ENCODE measurements at places on chromosomes 3 and 15. TPM values are rescaled to one million over a fixed set of nuclear protein-coding genes. Genes with fewer than 3 reads are reported as not detected.

GRCh38 chr15:75930866-75931265 is 27.2 kb downstream of the FBXO22 start:
- no peak for DNase-seq

The RAB5A gene
- 110 TPM for total RNA-seq

The DNAH12 gene
- total RNA-seq, result under 0.01 TPM

DNA sequence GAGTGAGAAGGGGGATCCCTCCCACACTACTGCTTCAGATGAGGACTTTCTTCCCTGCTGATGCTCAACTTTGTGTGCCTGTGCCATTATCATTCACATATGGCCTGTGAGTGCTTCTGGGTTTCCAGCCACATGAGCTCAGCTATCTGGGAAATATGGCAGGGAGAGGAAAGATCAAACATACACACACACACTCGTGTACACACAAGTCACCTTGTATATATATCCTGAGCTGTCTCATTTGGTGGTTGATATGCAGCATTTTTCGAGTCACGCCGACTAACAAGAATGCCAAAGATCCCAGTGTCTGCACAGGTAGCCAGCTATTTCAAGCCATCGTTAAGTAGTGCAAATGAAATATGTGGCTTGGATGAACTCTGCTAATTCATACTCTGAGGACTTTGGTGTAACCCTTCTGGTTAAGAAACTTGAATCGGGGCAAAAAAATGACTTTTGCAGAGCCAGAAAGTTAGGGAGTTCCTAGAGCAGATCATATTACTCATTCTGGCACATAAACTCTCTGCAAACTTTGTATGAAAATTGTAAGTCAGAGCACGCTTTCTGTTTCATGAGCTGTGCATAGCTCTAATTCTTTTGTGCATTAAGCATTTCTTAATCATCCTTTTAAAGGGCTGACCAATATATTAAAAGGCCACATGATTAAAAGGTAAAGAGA is 24.9 kb upstream of the WNT5A start:
- no peak for DNase-seq

GRCh38 chr3:98972720-98973119 is 71.2 kb upstream of the DCBLD2 start:
- DNase-seq, result no peak

DNA sequence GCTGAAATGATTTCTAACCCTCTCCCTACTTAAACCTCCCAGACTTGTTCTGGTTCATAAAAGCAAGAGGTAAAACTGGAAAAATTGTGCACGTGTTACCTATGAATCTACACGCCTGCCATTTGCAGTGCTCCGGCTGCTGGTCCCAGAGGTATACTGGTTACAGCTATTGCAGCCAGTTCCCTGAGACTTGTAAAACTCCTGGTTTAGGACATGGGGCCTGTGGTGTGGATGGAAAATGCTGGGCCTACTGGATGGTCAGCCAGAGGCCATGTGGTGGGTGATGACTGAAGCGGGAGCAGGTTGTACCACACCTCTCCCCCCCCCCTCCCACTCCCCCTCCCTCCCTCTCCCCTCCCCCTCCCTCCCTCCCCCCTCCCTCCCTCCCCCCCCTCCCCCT is 45.0 kb downstream of the SENP2 start:
- no peak for DNase-seq

The NAALADL2 gene
- 0.56 TPM for total RNA-seq

The IQCH gene
- total RNA-seq, result 1.4 TPM

The IL17RD gene
- 0.51 TPM for total RNA-seq

The NR1I2 gene
- total RNA-seq, result under 0.01 TPM

The UBA3 gene
- total RNA-seq, result 74.2 TPM

GRCh38 chr3:24682141-24682547 is 187.5 kb upstream of the THRB start:
- DNase-seq, result no peak

DNA sequence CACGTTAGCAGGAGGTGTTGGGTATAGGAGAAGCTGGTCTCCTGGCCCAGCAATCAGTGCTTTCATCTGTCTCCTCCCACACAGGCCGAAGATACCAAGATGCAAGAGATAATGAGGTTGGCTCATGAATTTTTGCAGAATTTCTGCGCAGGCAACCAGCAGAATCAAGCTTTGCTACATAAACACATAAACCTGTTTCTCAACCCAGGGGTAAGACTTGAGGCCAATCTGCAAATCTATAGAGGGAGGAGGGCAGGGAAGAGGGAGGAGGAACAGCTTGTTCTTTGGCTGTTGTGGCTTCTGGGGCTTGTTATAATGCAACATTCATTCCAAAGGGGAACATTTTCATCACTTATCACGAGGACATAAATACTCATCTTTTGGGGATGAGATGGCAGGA is 195.3 kb downstream of the ITPR1 start:
- DNase-seq, result no peak

The HMG20A gene
- total RNA-seq, result 49.0 TPM

DNA sequence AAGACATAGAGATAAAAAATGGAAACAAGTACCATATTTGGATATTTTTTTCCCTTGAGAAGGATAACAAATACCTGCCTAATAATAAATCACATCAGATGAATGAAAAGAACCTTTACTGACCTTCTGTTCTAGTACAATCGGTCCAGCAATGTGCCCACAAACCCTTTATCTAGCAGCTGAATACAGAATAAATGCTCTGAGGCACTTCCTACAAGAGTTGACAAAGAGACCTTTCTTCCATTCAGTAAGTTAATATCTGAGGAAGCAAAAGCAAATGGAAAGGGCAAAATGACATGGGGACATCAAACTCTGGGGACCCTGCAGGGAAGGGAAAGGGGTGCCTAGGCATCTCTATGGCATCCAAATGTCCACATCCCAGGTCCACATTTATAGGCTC is 115.8 kb downstream of the NEK10 start:
- peak; percentile 1 for DNase-seq

DNA sequence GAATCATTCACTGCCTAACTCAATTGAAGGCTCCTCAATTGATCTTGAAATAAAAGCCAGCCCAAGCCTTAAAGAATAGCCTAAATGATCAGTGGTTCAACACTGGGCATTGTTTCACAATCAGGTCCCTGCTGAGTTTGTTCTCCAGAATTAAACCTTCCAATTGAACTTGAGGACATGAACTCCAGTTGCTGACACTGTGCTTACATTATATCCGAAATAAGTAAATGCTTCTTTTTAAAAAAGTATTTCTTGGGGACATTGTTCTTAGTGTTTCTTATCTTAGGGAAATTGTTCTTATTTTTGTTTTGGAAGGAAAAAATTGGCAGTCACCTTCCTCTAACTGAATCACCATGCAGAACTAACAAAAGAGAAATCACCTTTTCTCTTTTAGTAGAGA is 450.2 kb downstream of the RBMS3 start:
- DNase-seq, result peak; percentile 11

The GOLGA6B gene
- not detected for total RNA-seq

- DNase-seq, result no peak
These were observed 143.2 kb downstream of the C3orf70 start for GRCh38 chr3:185009650-185010049.

DNA sequence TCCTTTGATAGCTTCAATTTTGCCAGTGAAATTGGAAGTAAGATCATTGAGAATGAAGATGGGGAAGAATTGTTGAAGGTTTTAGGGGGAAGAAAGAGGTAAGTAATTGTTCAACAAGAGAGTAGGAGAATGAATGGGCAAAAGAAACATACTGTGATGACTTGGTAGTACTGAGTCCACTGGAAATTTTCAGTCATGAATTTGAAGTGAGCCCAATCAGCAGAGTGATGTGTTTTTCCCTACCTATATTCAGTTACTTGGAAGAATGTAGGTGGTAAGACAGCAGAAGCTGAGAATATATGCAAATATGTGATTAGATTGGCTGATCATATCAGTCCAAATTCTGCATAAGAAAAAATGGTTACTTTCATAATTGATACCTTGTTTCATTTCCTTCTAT is 569.6 kb downstream of the AGBL1 start:
- DNase-seq, result no peak

The CLDN18 gene
- total RNA-seq, result not detected

DNA sequence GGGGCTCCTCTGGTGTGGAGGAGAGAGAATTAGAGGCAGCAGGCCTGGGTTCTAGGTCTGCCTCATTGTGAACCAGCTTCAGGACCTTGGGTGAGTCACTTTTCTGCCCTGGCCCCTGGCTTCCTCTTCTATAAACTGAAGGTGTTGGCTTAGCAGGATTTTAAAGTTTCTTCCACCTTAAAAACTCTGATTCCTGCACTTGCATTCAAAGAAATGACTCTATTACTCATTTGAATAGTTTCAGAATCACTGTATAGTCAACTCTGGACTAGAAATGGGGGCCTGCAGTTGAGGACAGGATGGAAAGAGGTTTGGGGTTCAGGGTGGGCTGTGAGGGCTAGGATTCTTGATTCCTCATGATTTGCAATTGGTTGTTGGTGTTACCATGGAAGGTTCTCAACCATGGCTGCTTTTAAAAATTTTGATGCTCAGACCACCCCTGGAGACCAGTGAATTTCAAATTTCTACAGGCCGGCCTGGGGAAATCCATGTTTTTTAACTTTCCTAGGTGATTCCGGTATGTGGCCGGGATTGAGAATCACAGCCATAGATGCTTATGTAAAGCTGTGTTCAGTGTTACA is 19.9 kb downstream of the SMAD3 start:
- DNase-seq, result peak; percentile 42

The THAP10 gene
- total RNA-seq, result 2.0 TPM

The AADACL2 gene
- not detected for total RNA-seq

DNA sequence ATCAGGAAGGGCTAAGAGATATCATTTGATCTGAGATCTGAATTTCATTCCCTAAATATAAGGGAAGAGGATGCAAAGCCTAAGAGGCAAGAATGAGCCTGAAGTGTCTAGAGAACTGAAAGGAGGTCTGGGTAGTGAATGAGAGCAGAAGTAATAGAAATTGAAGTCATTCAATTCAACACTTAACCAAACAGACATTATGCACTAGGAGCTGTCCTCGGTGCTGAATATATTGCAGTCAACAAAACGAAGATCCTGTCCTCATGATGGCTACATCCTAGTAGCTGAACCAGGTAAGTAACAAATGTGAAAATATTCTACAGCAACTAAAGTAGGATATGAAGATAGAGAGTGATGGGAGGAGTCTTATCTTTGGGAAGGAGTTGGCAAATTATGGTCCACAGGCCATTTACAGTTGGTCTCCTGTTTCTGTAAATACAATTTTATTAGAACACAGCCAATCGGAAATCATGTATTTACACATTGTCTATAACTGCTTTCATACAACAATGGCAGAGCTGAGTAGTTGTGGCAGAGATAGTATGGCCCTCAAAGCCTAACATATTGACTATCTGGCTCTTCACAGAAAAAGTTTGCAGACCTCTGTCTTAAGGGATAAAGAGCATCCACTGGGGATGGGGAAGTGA is 192.9 kb upstream of the CADPS start:
- DNase-seq, result peak; percentile 43

The TNFAIP8L3 gene
- total RNA-seq, result 49.9 TPM

GRCh38 chr3:186171521-186171920 is 62.6 kb upstream of the ETV5 start:
- no peak for DNase-seq

The CHRM5 gene
- not detected for total RNA-seq

DNA sequence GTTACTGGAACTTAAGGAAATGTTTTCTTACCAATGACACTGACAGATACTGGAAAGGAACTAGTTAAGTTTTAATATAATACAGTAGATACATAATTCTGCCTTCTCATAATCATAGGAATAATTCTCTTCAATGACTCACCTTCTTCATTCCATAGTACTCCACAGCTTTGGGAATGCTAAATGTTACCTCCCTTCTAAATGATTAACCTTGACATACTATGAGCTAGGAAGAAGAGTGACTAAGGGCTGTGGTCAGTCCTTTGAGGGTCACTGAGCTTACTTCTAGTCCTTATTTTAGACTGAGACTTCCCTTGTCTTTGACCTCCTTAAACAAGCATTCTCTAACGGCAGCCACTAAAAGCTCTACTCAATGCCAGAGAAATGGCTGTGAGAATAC is 69.6 kb upstream of the PPIB start:
- DNase-seq, result no peak

The RAD51 gene
- total RNA-seq, result 10.7 TPM

The TMEM212 gene
- total RNA-seq, result not detected

The IGSF11 gene
- not detected for total RNA-seq

DNA sequence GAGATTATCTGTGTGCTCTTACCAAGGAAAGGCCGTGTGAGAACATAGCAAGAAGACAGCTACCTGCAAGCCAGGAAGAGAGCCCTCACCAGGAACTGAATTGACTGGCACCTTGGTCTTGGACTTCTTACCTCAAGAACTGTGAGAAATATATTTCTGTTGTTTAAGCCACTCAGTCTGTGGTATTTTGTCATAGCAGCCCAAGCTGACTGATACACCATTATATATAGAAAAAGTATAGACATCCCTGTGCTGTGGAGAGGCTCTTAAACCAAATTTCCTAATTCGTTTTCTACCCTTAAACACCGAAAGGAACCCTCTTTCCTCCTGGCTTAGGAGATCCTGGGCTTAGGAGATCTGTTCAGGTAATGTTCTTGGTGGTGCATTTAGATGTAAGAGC is 44.8 kb downstream of the CGNL1 start:
- DNase-seq, result no peak

GRCh38 chr15:58490086-58490887 is 58.5 kb downstream of the LIPC start:
- DNase-seq, result no peak

GRCh38 chr3:117754841-117755240 is 1045.3 kb downstream of the TUSC7 start:
- no peak for DNase-seq

The CMTM7 gene
- 31.3 TPM for total RNA-seq

GRCh38 chr3:155018621-155019330 is 61.3 kb upstream of the MME start:
- peak; percentile 53 for DNase-seq

GRCh38 chr3:20015525-20015924 is 3.5 kb upstream of the PP2D1 start:
- DNase-seq, result no peak
